ENCODE measurements at places on chromosomes 3 and 15. TPM values are rescaled to one million over a fixed set of nuclear protein-coding genes. Genes with fewer than 3 reads are reported as not detected.

The SLC9C1 gene
- not detected for total RNA-seq

DNA sequence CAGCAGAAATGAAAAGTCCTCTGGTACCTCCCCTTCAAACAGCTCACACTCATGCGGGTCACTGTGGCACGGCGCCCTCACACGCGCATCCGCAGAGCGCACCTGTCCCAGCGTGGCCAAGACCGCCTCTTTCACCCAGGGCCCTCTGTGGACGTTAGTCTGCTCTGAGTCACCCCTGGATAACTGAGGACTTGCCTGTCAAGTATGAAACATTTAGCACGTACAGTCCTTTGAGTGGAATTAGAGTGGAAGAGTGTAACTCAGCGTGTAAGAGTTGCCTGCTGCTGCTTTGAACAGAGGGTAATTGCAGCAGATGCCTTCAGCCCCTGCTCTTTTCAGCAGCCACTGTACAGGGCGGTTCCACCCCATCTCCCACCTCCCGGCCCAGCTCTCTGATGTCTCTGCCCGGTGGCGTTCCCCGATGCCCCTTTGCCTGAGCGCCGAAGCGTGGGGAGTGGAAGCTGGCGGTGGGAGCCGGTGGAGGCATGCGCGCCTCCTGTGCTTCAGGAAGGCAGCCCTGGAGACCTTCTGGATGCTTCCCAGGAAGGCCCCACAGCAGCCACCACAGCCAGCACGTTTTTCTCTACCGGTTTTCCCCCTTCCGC is 23.0 kb downstream of the CPN2 start:
- DNase-seq = no peak

GRCh38 chr3:47578119-47578632 is 489 bp downstream of the CSPG5 start:
- DNase-seq = peak; percentile 56

DNA sequence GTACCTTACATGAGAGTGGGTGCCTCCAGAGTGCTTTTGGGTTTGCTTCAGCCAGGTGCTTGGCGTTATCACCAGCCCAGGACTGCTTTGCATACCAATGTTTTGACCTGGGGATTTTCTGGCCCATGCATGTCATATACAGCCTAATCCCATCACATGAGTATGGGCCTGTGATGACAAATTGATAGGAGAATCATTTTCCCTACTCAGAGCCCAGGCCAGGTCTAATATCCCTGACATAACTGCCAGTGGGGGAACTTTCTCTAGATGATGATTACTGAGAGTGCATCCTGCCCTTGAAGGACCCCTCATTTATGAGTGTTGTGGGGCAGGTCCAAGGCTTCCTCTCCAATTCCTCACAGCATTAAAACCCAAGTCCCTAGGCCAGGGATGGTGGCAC is 197.5 kb upstream of the LYSMD4 start:
- no peak for DNase-seq

GRCh38 chr3:53728606-53729005 is 117.6 kb downstream of the CHDH start:
- DNase-seq = no peak
